ENCODE measurements at places on chromosomes 12 and 14. TPM values are rescaled to one million over a fixed set of nuclear protein-coding genes. Genes with fewer than 3 reads are reported as not detected.

DNA sequence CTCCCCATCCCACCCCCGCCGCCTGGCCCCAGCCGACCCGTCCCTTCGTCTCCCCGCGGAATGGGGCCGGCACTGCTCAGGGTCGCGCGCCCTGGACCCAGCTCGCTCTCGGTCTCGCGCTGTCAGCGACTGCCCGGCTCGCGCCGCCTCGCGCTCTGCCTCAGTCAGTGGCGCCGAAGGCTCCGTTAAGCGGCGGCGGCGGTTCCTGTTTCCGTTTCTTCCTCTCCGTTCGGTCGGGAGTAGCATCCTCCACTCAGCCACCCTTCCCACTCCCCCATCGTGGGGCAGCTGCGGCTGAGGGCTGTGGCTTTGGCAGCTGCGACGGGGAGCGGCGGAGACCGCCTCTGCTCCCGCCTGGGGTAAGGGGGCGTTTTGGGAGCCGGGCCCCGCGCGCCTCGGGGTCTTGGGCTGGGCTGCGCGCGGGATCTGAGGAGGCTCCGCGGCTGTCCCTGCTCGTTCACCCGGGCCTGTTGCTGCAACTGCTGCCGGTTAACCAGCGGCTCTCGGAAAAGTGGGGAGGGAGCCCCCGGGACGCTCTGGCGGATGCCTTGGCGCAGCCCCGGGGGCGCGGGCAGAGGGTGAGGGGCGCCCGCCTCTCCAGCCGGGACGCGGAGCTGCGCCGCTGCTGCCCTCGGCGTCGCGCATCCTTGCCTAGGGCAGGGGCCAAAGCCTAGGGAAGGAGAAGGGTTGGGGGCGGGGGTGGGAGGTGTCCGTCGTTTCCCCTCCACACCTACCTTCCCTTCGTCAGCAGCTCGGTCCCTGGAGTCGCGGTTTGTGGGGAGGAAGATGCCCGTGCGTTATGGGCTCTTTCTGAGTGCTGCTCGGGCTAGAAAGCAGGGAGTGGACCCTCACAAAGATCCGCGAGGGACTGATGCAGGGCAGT, 567 bp downstream of the FUT8 start:
- peak overlapping the region; percentile 93 for H3K27ac ChIP-seq
- H3K4me1 ChIP-seq: peaks cover 24% of the 10 kb centered on the region
- no peaks in the 10 kb centered on the region for H3K27me3 ChIP-seq
- peak overlapping the region; percentile 89 for H3K4me3 ChIP-seq
- H3K36me3 ChIP-seq: no peaks in the 10 kb centered on the region

DNA sequence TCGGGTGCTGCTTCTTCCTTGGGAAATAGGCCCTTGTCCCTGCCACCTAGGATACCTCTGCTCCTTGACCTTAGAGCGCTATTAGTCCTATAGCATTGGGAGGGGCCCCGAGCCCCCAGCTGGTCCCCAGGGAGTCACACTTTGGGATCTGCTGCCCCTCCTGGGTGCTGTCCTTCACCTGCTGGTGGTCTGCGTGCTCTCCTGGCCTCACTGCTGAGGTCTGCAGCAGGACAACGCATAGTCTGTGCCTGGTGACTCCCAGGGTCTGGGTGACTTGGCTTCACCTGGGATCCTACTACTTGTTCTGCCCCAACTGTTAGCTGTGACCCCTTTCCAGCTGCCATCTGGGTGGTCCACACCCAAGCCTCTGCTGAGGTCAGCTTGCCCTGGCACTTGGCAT, 8.8 kb downstream of the TCL1B start:
- H3K4me3 ChIP-seq: no peak overlapping the region
- H3K36me3 ChIP-seq: no peaks in the 10 kb centered on the region
- H3K4me1 ChIP-seq: no peaks in the 10 kb centered on the region
- no peak for DNase-seq

- no peaks in the 10 kb centered on the region for H3K36me3 ChIP-seq
- no peaks in the 10 kb centered on the region for H3K27me3 ChIP-seq
- H3K27ac ChIP-seq: no peak overlapping the region
- H3K4me1 ChIP-seq: no peaks in the 10 kb centered on the region
- DNase-seq: no peak
Measured at GRCh38 chr12:130491421-130492357, 154.0 kb downstream of the PIWIL1 start.

GRCh38 chr12:120692524-120693033, 5.6 kb downstream of the MLEC start:
- H3K27me3 ChIP-seq: no peaks in the 10 kb centered on the region
- peaks cover 12% of the 10 kb centered on the region for H3K36me3 ChIP-seq
- peaks cover 44% of the 10 kb centered on the region for H3K4me1 ChIP-seq
- no peak overlapping the region for H3K4me3 ChIP-seq
- DNase-seq: no peak
- no peak overlapping the region for H3K27ac ChIP-seq

GRCh38 chr14:71181215-71182003, 274.1 kb downstream of the PCNX1 start:
- no peak for DNase-seq
- H3K4me1 ChIP-seq: no peaks in the 10 kb centered on the region
- H3K4me3 ChIP-seq: no peak overlapping the region
- no peaks in the 10 kb centered on the region for H3K36me3 ChIP-seq
- no peak overlapping the region for H3K27ac ChIP-seq
- H3K27me3 ChIP-seq: no peaks in the 10 kb centered on the region

DTX1 gene
- 91.1 TPM for total RNA-seq

ATXN7L3B gene
- 24.9 TPM for total RNA-seq

NANOG gene
- total RNA-seq: not detected
